Bronchus fibroblast of lung (primary cell): ENCODE measurements at places on chromosomes 7 and 10. TPM values are rescaled to one million over a fixed set of nuclear protein-coding genes. Genes with fewer than 3 reads are reported as not detected.

The THSD7A gene
- total RNA-seq = 0.15 and 0.17 TPM in 2 replicates

The CYP26C1 gene
- total RNA-seq = 0.17 TPM in 1 of 2 replicates, not detected in the other

The UBN2 gene
- total RNA-seq = 0.89 and 1.3 TPM in 2 replicates

The DNAJC1 gene
- total RNA-seq = 24.7 and 54.6 TPM in 2 replicates

The CHN2 gene
- total RNA-seq = under 0.01 TPM in 1 of 2 replicates, not detected in the other

The HHEX gene
- total RNA-seq = 1.6 and 1.8 TPM in 2 replicates

The GPR26 gene
- total RNA-seq = not detected in 2 replicates

The C10orf67 gene
- total RNA-seq = under 0.01 TPM in 1 of 2 replicates, not detected in the other

The GPR15LG gene
- not detected in 2 replicates for total RNA-seq

The PPP1R9A gene
- 0.15 and 0.17 TPM in 2 replicates for total RNA-seq

The GNGT1 gene
- not detected in 2 replicates for total RNA-seq

The ESYT2 gene
- 48.6 and 54.3 TPM in 2 replicates for total RNA-seq

The AMZ1 gene
- not detected in 2 replicates for total RNA-seq

The IL2RA gene
- total RNA-seq = not detected in 2 replicates

The CTNNA3 gene
- total RNA-seq = not detected in 2 replicates

The NUTM2B gene
- total RNA-seq = 0.50 and 0.89 TPM in 2 replicates
